ENCODE measurements at places on chromosomes 16 and 17.

GRCh38 chr16:24624102-24624501 is 84.7 kb downstream of the RBBP6 start:
- DNase-seq, result no peak

- DNase-seq, result no peak
Measured at GRCh38 chr17:75827308-75828075, 16.7 kb downstream of the UNC13D start.

DNA sequence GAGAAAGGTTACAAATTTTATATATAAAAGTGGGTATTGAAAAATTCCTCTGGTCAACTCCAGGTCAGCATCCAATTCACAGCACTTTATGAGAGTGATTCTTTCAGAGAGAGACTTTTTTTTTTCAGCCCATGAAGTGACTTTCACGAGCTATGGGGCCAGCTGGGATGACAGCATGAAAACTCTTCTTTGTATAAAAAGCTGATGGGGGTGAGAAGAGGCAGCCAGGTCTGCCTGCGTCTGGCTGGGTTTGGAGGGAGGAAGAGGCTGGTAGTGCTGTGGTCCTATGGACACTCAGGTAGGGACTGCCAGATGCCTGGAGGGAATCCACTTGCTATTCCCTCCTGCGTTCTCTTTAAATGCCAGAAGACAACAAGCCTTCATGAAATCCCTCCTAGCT is 250.6 kb downstream of the UTP18 start:
- no peak for DNase-seq

- DNase-seq, result no peak
Measured at GRCh38 chr17:31053071-31053470, 41.7 kb upstream of the NF1 start.

DNA sequence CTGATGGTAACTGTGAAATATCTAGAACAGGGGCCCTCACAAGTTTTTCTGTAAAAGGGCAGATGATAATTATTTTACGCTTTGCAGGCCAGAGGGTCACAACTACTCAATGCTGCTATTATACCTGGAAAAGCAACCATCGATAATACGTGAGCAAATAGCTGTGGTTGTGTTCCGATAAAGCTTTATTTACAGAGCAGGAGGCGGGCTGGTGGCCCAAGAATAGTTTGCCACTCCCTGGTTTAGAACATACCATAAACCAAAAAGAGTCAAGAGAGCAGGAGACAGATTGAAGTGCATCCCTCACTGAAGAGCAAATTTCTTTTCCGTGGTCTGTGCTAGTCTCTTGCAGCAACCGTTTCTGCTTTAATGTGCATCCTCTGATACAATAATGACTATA is 77.9 kb upstream of the DYNLRB2 start:
- no peak for DNase-seq
